ENCODE measurements at places on chromosomes 16 and 17.
A peak's percentile ranks its signal among the peaks of the same experiment; 100 is the strongest.

GRCh38 chr17:64153565-64154312, 23.8 kb upstream of the ERN1 start:
- no peak for DNase-seq

- peak; percentile 80 for DNase-seq
These were observed 3.7 kb downstream of the C17orf50 start for GRCh38 chr17:35764123-35764991.

DNA sequence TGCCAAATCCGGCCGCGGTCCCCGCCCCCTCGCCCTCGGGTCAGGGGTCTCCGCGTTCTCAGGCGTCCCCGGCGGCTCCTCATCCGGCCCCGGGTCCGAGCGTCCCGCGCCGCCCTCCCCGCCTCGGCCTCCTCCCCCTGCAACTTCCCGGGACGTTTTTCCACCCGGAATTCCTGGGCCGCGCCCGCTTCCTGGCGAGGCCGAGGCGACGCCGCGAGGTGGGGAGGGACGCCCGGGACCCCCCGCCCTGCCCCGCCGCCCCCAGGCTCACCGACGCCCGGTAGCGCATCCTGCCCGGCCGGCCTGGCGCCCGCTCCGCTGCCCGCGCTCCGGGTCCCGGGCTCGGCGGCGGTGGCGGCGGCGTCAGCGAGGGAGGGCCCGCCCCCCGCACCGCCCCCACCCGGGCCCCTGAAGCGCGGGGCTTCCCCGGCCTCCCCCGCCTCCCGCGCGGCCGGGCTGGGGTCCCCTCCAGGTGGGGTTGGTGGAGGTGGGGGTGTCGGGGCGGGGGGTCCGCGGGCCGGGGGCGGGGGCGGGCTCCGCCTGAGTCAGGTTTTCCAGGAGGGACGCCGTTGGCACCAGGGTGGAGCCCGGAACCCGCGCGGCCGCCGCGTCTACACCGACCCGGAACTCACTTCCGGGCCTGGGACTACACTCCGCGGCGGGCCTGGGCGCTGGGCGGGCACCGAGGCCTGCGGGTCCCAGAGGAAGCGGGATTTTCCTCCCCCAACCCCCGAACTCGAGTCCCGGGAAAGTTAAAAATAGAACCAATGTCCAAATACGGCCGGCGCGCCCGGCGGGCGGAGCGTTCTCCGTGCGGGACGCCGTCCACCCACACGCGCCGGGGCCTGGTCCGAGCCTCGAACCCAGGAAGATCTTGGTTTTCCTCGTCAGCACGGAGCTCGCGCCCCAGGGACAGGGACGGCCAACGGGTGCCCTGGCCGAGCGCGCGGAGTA, 6.8 kb downstream of the MYO1C start:
- peak; percentile 67 for DNase-seq

- DNase-seq, result peak; percentile 30
These were observed 168.0 kb downstream of the AHSP start for GRCh38 chr16:31695667-31696066.

DNA sequence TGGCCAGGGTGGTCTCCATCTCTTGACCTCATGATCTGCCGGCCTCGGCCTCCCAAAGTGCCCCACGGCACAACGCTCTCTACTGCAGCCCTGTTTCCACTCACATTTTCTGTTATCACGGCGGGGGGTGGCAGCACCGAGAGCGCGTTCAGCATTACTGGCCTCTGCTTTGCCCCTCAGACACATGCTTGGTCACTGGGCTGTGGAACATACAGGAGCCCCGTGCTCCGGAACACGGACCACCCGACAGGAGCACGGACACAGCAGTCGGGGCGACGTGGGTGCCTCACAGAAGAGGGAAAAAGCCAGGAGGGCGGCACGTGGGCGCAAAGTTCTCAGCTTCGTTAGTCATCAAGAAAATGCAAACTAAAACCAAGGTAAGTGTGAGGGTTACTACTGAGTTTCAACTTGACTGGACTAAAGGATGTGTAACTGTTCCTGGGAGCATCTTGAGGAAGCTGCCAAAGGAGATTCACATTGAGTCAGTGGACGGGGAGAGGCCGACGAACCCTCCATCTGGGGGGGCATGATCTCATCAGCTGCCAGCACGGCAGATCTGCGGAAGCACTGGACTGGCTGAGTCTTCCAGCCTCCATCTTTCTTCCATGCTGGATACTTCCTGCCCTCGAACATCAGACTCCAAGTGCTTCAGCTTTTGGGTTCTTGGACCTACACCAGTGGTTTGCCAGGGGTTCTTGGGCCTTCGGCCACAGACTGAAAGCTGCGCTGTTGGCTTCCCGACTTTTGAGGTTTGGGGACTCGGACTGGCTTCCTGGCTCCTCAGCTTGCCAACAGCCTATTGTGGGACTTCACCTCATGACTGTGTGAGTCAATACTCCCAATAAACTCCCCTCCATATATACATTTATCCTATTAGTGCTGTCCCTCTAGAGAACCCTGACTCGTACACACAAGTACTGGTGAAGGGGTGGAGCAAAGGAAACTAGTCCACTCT, 106.8 kb downstream of the ZNF778 start:
- no peak for DNase-seq

DNA sequence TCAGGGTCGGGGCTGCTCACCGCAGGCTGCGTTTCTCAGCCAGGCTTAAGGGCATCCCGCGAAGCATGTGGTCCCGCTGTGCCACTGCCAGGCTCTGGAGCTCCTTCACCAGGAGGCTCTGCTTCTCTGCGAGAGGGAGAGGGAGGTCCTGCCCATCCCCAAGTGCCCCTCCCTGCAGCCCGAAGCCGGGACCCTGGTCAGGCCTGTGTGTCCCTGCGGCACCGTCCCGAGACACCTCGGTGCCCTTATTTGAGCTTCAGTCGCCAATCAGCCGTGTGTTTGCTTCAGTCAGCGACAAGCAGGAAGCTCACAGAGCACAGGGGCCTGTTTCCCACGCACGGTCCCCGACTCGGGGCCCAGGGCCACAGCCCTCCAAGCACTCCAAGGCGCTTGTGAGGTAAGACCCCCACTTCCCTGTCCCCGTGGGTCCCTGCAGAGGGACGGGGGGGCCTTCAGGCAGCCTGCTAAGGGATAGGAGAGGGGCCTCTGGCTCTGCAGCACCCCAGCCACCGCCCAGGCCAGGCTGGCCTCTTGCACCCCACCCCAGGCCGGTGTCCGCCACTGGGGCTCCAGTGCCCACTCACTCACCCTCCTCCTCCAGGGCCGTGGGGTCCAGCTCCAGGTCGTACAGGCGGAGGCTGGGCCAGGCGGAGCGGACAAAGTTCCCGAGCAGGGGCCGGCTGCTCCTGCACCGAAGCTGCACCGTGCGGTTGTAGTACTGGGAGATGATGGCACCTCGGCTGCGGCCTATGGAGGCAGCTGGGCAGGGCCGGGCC, 3.2 kb downstream of the TMC6 start:
- DNase-seq, result no peak

DNA sequence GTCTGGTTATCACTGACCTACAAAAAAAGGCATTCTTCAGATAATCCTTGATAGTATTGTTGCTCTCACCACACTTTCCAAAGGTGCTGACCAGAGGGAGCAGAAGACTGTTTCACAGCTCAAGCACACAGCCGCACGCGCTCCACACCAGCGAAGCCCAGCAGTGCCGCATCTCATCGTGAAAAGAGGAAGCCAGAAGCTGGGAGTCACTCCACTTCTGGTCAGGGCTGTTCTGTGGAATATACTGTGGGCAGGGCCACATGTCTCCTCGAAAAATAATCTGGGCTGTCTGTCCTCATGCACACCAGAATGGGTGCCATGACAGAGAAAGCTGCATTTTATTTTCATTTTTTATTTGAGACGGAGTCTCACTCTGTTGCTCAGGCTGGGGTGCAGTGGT, 7.3 kb upstream of the PRSS36 start:
- DNase-seq, result no peak

DNA sequence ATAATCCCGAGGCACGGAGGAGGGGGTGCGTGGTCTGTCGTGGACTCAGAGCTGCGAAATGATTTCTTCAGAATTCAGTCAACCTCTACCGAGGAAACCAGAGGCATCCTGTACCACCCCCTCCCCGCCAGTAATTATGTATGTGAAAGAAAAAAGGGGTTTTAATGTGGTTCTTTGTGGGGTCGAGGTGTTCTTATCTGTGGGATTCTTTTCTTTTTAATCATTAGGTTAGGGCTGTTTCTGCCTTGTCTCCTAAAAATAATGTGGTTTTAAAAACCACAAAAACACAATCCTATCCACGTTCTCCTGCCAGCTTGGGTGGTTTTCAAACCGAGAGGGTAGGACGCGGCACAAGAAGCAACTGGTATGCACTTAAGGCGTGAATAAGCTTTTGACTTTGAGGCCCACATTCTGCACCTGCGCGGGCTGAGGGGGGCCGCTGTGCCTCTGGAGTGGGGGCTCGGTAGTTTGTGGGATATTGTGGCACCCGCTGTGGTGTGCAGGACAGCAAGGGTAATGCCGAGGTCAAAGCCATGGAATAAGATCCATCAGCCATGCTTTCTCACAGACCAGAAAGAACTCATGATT, 1.0 kb downstream of the SLC47A1 start:
- no peak for DNase-seq

Data from activated CD4-positive, alpha-beta T cell treated with anti-CD3 and anti-CD28 coated beads, Interleukin-2, amount 50 U/mL, for 1 hour (primary cell).